Occipital lobe (tissue), 3 donors: ENCODE measurements at places on chromosomes 2 and 18.

GRCh38 chr2:179927041-179927440 is 65.6 kb upstream of the ZNF385B start:
- DNase-seq = no peak

DNA sequence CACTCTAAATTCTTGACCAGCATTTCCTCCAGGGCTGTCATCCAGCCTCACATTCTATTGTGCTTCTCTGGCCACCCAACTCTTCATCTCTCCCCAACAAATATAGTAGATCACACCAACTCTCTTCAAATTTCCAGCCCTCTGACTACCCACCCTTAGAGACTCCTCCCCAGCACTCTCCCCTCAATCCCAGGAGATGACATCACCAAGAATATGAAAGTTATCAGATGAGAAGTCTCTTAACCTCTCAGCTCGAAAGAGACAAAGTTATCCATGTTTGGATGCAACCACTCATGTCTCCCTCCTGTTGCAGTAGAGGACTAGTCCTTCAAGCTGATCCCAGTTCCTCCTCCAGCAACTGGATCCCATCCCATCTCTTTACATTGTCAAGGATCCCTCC is 47.1 kb downstream of the LBH start:
- DNase-seq = no peak

DNA sequence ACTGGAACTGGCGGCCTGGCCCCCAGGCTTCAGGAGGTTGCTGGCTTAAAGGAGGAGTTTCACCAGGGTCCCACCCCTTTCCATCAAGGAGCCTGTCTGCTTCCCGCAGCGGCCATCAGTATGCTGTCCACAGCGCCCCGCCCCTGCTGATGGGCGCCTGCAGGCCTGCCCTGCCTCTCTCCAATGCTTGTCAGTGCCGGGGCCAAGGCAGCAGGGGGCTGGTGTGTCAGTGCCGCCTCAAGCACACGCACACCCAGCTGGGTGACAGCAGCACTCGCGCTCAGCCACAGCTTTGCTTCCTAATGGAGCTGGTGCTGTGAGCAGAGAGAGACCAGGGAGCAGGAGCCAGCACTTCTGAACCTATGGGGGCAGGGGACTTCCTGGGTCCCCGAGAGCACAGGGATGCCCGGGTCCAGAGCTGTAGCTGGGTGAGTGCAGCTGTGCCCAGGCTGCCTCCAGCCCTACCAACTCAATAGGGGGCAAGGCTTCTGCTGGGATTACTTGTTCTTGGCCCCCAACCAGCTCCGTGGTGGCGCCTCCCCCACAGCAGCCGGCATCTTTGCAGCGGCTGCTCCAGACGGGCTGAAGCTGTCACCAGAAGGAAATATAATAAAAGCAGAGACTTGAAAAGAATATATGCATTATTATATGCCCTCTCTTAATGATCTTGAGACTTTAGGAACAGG is 377.2 kb upstream of the LRATD1 start:
- no peak for DNase-seq

GRCh38 chr2:46123013-46123412 is 174.2 kb upstream of the EPAS1 start:
- DNase-seq = no peak

- peak; percentile 19 for DNase-seq
Measured at GRCh38 chr2:75064691-75065396, 106.4 kb downstream of the POLE4 start.

- DNase-seq = no peak
Measured at GRCh38 chr2:10449838-10450691, 1.9 kb upstream of the ODC1 start.

DNA sequence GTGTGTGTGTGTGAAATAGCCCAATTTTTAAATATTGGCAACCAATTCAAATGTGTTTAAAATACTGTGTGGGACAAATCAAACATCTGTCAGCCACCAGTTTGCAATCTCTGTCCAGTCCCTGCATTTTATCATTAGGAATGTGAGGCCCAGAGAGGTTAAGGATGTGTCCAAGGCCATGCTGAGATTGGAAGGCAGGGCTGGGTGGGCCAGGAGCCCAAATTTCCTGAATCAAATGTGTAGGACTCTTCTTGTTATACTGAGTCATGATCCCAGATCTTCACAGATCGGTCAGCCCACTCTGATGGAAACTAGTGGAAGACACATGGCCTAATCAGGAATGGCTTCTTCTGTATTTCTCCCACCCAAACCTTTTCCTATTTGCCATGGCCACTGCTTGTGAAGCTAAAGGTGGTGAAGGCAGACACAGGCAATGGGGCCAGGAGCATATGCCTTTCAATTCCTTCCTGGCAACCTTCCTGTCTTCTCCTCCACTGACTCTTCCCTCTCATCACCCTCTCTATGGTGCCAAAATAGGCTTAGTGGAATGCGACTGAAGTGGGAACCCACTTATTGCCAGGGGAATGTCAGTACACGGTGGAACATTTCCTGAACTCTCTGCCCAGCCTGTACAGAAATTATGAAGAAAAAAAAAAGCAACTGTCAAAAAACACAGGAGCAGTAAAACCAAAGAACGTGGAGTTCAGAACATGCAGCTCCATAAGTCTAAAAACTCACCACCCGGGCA is 35.5 kb downstream of the ZEB2 start:
- no peak for DNase-seq

DNA sequence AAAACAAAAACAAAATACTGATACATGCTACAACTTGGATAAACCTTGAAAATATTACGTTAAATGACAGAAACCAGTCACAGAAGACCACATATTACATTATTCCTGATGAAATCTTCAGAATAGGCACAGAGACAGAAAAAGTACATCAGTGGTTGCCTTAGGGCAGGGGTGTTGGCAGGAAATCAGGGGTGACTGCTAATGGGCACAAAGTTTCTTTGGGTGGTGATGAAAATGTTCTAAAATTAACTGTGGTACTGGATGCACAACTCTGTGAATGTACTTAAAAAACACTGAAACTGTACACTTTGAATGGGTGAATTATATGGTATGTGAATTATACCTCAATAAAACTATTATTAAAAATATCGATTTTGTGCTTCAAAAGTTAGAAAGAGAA is 16.6 kb downstream of the NCKAP1 start:
- DNase-seq = no peak

DNA sequence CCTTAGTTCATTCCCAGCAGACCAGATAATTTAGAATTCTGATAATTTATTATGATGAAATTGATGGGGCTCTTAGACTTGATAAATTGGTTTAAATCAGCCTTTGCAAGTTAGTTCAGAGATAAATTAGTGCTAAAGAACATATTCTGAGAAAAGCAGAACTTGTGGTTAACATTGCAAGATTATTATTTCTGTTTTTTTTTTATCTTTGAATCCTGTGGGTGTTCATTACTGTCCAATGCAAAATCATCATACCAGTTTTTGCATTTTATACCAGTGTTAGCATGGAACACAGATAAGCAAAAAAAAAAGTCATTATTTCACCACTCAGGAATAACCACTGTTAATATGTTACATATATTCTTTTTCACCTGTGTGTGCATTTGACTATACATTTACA is 9.1 kb downstream of the SEPTIN2 start:
- no peak for DNase-seq

GRCh38 chr2:196361606-196362326 is 190.4 kb upstream of the STK17B start:
- DNase-seq = no peak

- DNase-seq = no peak
Measured at GRCh38 chr2:171187177-171187576, 26.5 kb upstream of the TLK1 start.

GRCh38 chr18:3211236-3211992 is 8.4 kb downstream of the MYOM1 start:
- DNase-seq = no peak
